ENCODE measurements at places on chromosomes 3 and 15.

GRCh38 chr3:183548262-183548769 is 7.2 kb downstream of the KLHL6 start:
- no peak for DNase-seq

GRCh38 chr15:54772663-54773062 is 424.1 kb downstream of the RSL24D1 start:
- no peak for DNase-seq

- DNase-seq = no peak
Observed at GRCh38 chr3:193230610-193231009, 10.4 kb upstream of the PLAAT1 start.

- no peak for DNase-seq
Observed at GRCh38 chr3:172654470-172654869, 56.4 kb downstream of the NCEH1 start.

Measured in renal cortex interstitium (tissue), 15 donors.